ENCODE measurements at places on chromosomes 13 and 19.

DNA sequence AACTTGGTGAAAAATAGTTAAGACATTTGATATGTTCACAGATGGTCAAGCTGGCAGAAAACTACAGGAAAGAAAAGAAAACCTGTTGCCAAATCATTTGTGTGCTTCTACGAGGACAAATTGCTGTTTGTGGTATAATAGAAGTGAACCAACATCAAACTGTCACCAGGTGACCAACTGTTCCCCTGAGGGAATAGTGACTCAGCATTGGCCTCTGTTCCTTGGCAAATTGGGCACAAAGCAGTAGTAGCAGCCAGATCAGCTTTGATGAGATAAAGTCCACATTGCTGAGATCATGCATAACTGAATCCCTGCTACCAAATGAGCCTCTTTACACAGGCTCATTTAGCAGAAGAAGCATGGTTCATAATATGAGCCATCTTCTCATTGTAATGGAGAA, 103.5 kb downstream of the POSTN start:
- no peak overlapping the region for H3K27ac ChIP-seq
- H3K27me3 ChIP-seq, result no peaks in the 10 kb centered on the region
- H3K4me1 ChIP-seq, result no peaks in the 10 kb centered on the region
- H3K36me3 ChIP-seq, result no peaks in the 10 kb centered on the region

DNA sequence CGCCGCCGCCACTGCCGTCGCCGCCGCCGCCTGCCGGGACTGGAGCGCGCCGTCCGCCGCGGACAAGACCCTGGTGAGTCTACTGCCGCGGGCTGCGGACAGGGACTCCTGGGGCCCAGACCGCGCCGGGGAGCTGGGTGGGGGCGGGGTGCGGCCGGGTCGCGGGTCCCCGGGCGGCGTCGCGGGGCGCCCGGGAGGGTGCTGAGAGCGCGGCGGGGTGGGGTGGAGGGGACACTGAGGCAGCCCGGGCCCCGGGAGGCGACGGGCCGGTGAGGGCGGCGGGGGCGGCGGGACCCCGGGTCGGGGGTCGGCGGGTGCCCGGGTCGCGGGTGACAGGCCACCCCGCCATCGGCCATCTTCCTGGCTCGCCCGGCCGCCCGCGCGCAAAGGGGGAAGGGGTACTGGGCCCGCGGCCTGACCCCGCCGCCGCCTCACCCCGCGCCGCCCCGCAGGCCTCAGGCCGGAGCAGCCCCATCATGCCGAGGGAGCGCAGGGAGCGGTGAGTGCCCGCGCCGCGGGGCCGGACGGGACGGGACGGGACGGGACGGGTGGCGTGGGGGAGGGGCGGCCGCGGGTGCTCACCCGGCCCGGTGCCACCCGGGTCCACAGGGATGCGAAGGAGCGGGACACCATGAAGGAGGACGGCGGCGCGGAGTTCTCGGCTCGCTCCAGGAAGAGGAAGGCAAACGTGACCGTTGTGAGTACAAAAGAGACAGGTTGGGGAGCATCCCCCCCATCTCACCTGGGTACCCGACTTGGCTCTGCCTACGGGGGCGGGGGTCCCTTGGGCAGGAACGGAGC, 489 bp downstream of the CCNE1 start:
- H3K36me3 ChIP-seq, result no peaks in the 10 kb centered on the region
- H3K4me1 ChIP-seq, result peaks cover 10% of the 10 kb centered on the region
- no peak overlapping the region for H3K27ac ChIP-seq
- peak; percentile 13 for DNase-seq
- H3K4me3 ChIP-seq, result peak overlapping the region; percentile 35

- H3K4me1 ChIP-seq, result no peaks in the 10 kb centered on the region
- no peak overlapping the region for H3K27ac ChIP-seq
- H3K4me3 ChIP-seq, result no peak overlapping the region
- DNase-seq, result no peak
Observed at GRCh38 chr19:50843701-50844221, 10.4 kb upstream of the KLK15 start.

- no peaks in the 10 kb centered on the region for H3K27me3 ChIP-seq
- no peaks in the 10 kb centered on the region for H3K36me3 ChIP-seq
- H3K4me1 ChIP-seq, result peaks cover 56% of the 10 kb centered on the region
- peak; percentile 96 for DNase-seq
Observed at GRCh38 chr19:511101-511851, 4.0 kb downstream of the TPGS1 start.

GRCh38 chr13:110828705-110829104, 86.2 kb downstream of the ANKRD10 start:
- no peak for DNase-seq
- no peaks in the 10 kb centered on the region for H3K4me1 ChIP-seq
- H3K36me3 ChIP-seq, result no peaks in the 10 kb centered on the region
- no peak overlapping the region for H3K27ac ChIP-seq
- H3K4me3 ChIP-seq, result no peak overlapping the region
- H3K27me3 ChIP-seq, result no peaks in the 10 kb centered on the region

DNA sequence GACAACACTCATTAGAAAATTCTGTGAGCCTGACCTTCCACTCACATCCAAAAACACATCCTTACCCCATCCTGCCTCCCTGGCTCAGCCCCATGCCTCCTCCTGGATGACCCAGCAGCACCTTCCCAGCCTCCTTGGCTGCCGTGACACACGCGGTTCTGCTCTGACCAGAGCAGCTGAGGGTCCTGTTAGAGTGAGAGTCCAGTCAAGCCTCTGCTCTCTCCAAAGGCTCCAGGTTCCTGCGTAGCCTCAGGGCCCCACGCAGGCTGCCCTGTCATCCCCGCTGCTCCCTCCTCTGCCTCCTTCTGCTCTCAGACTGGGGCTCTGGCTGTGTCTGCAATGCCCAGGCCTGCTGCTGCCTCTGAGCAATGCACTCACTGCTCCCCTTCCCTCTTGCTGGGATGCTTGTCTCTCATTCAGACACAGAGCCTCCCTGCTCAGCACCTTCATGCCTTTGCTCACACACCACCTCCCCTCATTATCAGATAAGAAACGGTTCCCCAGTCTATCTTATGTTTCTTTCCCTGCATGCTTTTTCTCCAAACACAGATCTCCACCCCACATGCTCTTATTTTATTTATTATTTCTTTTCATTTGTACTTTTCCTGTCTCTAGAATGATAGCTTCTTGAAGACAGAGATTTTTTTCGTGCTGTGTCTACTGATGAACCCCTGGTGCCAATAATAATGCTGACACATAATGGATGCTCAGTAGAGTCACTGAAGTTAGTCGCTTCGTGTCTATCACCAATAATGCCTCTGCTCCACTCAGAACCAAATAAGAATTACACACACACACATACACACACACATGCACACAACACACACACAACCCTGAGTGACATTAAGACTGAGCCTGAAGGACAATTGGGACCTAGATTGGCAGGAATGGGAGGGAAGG, 10.2 kb upstream of the SIGLEC6 start:
- no peak for DNase-seq
- H3K4me3 ChIP-seq, result no peak overlapping the region
- H3K36me3 ChIP-seq, result no peaks in the 10 kb centered on the region
- no peaks in the 10 kb centered on the region for H3K4me1 ChIP-seq
- H3K27ac ChIP-seq, result no peak overlapping the region

DNA sequence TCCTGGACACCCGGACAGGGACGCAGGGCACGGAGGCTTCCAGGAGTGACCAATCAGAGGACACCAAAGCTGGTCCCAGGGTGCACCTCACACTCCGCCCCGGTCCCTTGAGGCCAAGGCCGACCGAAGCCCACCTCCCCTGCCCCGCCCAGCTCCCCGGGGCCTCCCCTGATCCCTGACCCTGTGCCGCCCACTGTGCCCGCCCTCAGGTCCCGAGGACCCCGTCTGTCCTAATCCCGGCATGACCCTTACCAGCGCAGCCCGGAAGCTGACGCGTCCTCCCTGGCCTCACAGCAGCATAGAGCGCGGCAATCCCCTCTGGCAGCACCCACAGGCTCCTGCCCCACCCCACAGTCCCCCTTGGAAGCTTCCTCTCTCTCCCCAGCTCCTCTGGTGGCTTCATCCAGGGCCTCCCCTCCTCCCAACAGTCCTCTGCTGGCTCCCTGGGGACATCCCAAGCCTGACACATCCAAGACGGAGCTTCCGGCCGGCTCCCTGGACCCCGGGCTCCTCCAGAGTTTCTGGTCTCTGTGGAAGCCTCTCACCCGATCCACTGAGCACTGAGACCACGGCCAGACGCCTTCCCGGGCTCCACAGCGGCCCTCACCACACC, 7.4 kb upstream of the CDC34 start:
- H3K36me3 ChIP-seq, result no peaks in the 10 kb centered on the region
- no peak overlapping the region for H3K4me3 ChIP-seq
- no peaks in the 10 kb centered on the region for H3K27me3 ChIP-seq
- no peaks in the 10 kb centered on the region for H3K4me1 ChIP-seq
- no peak overlapping the region for H3K27ac ChIP-seq
- DNase-seq, result no peak

- peaks cover 21% of the 10 kb centered on the region for H3K36me3 ChIP-seq
- DNase-seq, result no peak
- H3K4me1 ChIP-seq, result peaks cover 40% of the 10 kb centered on the region
- H3K27ac ChIP-seq, result peak overlapping the region; percentile 12
- no peaks in the 10 kb centered on the region for H3K27me3 ChIP-seq
Observed at GRCh38 chr19:46783670-46784069, 4.7 kb downstream of the SLC1A5 start.

DNA sequence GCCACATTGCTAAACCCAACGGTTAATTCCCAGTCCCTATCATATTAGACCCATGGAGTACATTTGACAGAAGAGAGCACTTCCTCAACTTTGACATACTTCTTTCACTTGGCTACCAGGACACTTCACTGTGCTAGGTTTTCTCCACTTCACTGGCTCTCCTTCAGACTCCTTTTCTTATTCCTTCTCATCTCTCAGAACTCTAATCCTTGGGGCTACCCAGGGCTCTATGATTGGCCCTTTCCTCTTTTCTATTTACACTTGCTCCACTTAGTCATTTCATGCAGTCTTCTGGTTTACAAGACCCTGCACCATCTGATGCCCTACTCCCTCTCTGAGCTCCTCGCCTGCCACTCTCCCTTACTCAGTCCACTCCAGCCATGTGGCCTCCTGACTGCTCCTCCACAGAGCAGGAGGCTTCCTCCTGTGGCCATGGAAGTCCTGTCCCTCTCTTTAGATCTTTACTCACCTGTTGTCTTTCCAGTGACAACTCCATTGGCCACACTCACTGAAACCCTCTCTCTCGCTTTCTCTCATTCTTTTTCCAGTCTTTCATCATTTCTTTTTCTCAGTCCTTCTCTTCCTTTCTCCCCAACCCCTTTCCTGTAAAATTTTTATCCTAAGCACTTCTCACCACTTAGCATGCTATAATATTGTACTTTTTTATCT, 90.4 kb downstream of the TBC1D4 start:
- H3K4me1 ChIP-seq, result no peaks in the 10 kb centered on the region
- H3K36me3 ChIP-seq, result no peaks in the 10 kb centered on the region
- DNase-seq, result no peak

DNA sequence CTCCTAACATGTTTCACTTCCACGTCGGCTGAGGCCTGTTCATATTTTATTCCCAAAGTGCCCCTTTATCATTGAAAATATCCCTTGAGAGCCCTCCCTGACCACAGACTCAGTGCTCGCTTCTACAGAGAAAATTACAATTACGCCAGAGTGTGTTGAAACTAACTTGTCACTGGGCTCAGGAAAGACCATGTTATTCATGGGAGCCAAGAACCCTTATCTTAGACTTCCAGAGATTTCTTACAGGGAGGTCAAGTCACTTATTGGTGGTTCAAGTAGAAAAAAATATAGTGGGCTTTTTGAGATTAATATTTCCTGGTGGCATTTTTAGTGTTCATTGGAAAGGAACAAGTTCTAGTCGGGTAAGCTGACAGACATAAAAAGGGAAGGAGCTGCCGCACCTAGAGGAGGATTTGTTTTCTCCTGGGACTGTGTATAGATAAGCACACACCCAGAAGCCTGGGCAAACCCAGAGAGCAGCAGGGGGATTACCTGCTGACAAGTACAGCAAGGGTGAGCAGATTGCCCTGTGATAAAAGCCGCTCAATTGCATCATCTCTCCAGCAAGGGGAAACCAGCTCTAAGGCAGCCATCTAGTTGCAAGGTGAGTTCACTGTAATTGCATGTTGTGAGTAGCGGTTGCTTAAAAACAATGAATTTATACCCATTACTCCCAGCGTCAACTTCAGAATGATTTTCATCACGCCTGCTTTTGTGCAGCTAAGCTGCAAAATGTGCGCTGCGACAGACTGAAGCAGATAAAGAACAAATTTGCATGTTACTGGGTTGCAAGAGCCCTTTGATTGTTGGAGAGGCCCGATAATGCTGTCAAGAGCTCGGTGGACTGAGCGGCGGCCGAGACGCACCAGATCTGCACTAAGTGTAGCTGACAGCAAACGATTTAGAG, 46.2 kb downstream of the DCT start:
- no peaks in the 10 kb centered on the region for H3K36me3 ChIP-seq
- no peaks in the 10 kb centered on the region for H3K4me1 ChIP-seq
- no peak overlapping the region for H3K4me3 ChIP-seq
- no peak overlapping the region for H3K27ac ChIP-seq

DNA sequence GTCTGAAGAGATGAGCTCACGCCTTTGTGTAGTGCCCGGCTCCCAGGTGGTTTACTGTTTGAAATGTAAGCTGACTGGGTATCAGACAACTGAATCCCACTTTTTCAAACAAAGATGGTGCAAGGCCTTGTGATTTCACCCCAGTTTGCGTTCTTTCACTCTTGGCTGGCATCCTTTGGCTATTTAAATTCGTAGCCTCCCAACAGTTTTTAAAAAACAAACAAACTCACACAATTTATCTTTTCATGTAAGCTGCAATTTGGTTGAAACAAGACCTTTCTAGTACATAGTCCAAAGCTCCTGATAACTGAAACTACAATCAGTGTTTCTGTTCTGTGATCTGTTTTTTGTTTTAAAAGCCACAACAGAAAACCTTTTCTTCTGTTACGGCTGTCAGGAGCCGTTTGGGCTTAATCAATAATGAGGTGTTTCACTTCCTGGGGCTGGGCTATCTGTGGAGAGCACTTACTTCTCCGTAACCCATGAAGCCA, 65.1 kb upstream of the NPAS1 start:
- DNase-seq, result peak; percentile 32
- H3K4me1 ChIP-seq, result peaks cover 93% of the 10 kb centered on the region
- H3K27ac ChIP-seq, result peak overlapping the region; percentile 53
- H3K4me3 ChIP-seq, result peak overlapping the region; percentile 62
- no peaks in the 10 kb centered on the region for H3K27me3 ChIP-seq
- no peaks in the 10 kb centered on the region for H3K36me3 ChIP-seq

GRCh38 chr13:108962654-108963053, 333.2 kb downstream of the MYO16 start:
- no peak for DNase-seq
- no peak overlapping the region for H3K27ac ChIP-seq
- H3K4me3 ChIP-seq, result no peak overlapping the region
- no peaks in the 10 kb centered on the region for H3K27me3 ChIP-seq
- H3K4me1 ChIP-seq, result no peaks in the 10 kb centered on the region
- H3K36me3 ChIP-seq, result no peaks in the 10 kb centered on the region

GRCh38 chr13:108419768-108420167, 150.2 kb downstream of the TNFSF13B start:
- no peak overlapping the region for H3K4me3 ChIP-seq
- no peak overlapping the region for H3K27ac ChIP-seq
- peaks cover 11% of the 10 kb centered on the region for H3K4me1 ChIP-seq
- no peaks in the 10 kb centered on the region for H3K27me3 ChIP-seq
- no peak for DNase-seq

All from CD4-positive, alpha-beta memory T cell (primary cell).